ENCODE measurements at places on chromosomes 12 and 14.

GRCh38 chr12:68591734-68592418 lies 18.8 kb upstream of the RAP1B start:
- DNase-seq, result no peak

GRCh38 chr12:58310809-58311622 lies 369.6 kb downstream of the ATP23 start:
- no peak for DNase-seq

DNA sequence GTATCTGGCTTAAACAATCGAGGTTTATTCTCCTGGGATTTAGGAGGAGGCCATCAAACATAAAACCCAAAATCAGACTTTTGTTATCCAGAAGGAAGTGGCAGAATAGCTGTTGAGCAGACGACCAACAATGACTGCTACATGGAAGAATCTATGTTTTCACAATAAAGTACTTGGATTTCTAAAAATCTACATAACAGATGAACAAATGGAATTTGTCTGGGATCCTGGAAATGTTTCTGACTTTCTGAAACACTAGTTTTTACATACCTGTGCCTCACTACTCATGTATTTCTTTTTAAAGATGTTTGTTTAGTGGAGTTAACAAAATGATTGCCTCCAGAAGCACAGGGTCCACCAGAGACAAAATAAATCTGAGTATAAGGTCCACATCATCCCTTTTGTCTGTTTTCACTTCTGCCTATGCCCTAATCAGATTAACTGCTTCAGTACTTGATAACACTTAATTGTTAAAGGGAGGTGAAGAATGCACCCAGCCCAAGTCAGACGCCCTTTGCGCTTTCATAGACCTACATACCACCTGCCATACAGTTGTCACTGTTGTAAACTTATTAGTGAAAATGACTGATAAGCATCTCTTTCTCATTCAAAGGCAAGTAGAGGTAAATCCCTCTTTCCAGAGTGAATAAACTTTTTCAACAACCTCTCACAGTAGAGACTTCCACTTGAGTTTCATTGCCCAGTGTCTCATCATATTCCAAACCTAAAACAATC lies 164.6 kb downstream of the EGLN3 start:
- DNase-seq, result no peak

- no peak for DNase-seq
Observed at GRCh38 chr12:132284827-132285741, 44.3 kb downstream of the GALNT9 start.

DNA sequence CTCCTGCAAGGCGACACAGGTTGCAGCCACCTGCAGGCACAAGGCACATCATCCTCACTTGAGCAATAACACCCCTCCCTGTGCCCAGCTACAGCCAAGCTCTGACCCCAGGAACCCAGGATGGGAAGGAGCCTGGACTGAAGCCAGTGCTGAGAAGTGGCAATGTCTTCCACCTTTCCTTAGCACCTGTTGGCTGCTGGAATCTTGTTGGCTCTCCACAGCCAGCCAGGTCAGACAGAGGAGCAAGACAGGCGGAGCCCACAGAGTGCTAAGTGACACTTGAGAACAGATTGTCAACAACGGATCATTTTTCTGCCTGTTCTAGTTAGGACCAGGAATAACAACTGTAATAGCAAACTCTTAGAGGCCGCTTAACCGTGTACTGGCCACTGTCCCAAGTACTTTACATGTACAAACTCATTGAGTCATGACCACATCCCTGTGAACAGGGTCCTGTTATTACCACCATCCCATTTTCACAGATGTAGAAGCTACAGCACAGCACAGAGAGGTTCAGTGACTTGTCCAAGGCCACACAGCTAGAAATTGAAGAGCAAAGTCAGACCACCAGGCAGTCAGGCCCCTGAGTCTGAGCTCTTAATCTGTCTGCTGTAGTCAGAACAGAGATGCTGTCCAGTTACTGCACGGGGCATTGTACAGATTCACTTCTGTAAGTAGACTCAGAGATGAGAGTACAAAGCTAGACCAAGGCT lies 45.6 kb downstream of the RNFT2 start:
- DNase-seq, result no peak

GRCh38 chr12:72869024-72869423 lies 596.9 kb downstream of the TRHDE start:
- no peak for DNase-seq

GRCh38 chr12:64825143-64826021 lies 935 bp downstream of the TBC1D30 start:
- DNase-seq, result no peak
